ENCODE measurements at places on chromosomes 6 and 20.

DNA sequence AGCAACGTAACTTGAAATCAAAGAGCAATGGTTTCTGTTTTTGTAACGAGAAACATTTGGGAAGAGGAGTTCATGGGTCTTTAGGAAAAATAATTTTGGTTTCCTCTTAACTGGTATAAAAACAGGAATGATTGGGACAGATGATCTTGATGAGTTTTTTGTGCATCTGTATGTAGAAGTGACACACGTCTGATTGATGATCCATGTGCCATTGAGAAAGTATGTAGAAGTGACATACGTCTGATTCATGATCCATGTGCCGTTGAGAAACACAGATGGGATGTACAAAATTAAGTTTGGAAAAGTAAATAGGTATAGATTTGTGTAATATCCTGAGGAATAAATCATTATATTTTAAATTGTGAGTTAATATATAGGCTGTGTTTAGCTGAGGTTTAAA, 2.1 kb downstream of the KIAA1586 start:
- DNase-seq, result no peak

DNA sequence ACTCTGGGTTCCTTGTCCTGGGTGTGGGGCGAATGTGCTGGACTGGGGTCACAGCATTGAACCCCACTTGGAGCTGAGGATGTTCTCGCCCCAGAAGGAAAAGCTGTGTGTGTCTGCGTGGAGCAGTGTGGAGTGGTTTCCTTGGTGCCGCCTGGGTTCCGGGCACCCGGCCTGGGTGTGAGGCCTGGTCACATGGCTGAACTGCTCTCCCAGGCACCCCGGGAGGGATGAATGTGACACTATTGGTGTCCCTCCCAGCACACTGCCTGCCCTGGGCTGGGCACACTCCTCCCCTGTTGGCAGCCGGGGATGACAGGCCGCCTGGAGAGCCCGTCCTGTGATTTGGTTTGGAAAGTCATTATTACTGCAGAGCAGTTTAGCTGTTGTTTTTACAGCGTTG, 12.3 kb downstream of the MYT1 start:
- DNase-seq, result no peak

DNA sequence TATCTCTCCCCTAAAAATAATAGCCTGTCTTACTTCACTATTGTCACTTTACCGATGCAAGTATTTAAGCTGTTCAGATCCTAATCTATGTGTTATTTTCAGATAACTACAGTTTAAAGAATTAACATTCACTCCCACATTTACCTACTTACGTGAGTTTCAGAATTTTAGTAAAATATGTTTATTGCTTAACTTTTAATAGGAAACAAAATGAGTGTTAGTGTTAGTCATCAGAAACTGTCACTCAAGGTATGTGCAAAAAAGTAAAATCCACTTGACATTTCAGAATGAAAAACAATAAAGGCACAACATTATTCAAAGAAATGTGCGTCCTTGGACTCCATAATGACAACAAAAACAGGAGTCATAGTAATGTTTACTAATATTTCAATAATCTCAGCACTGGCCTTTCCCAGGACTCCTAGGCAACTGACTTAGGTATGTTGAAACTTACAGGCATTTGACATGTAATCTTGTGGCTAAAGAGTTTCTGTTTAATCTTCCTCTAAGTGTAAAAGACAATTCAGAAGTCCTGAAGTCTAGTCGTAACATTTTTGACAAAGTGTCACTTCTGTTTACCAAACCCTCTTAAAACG, 4.5 kb downstream of the ATXN1 start:
- DNase-seq, result no peak

DNA sequence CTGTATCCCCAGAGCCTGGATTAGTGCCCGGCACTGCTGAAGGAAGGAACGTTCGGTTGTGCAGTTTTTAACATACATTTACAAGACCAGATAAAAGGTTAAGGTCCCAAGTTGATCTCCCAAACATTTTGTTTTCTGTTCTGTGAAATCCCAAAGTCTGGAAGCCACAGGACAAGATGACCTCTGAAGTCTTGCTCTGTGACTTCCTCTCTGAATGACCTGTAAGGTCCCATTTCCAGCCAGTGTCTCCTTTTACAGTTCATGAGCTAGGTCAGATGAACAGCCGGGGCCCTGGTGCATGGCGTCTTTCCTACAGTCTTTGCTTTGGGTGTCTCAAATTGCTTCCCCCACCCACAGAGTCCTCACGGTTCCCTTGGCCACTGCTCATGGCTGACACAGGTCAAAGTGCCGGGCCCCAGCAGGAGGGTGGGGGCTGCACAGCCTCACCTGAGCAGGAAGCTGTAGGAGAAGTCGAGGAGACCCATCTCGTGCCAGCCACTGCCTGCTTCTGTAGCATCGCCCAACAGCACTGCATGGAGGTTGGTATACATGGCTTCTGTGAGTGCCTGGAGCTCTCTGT, 24.0 kb downstream of the PTGIS start:
- DNase-seq, result no peak

GRCh38 chr20:8932192-8933165, 136.4 kb upstream of the PLCB4 start:
- peak; percentile 9 for DNase-seq

GRCh38 chr6:90187437-90188121, 109.1 kb downstream of the BACH2 start:
- no peak for DNase-seq

DNA sequence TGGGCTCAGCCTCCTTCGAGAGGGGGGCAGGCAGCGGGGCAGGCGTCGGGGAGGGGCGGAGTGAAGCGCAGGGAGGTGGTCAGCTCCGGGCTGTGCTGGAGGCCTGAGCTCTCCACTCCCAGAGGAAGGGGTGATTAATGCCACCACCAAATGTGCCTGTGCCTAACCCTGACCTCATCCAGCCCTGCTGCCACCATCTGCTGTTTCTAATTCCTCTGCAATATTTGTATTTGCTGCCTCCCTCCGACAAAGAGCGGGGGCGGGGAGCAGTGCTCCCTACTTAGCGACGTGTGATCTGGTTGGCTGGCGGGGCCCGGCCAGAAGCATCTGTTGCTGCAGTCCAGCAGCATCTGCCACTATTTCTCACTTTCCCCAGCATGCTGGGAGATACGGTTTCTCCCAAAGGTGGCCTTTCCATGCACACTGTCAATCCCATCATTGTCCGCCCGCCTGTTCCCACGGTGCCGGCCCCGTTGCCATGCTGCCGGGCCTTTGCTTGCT, 47.0 kb downstream of the DLL1 start:
- DNase-seq, result no peak

Measured in H54 (cell line).